Stimulated activated CD8-positive, alpha-beta memory T cell treated with anti-CD3 and anti-CD28 coated beads, Interleukin-12 subunit alpha, Interleukin-12 subunit beta, amount 100 ng/mL, for 1 hour (primary cell): ENCODE measurements at places on chromosomes 1 and 21.

GRCh38 chr1:162046921-162047320 lies 22.6 kb upstream of the NOS1AP start:
- DNase-seq: no peak

DNA sequence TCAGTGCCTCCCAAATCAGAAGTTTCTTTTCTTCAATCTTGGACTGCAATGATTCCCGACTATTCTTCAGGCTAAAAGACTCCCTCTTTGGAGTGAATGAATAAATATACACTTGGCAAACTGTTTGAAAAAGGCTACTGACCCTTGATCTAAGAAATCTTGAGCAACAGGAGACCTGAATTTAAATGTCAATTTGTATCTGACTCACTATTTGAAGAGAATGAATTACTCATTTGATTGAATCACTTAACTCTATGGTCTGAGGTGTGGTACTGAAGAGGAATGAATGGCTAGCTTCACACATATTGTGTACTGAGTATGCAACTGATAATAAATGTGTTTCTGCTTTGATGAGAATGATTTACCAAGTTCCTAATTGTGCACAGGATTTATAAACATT lies 4.6 kb upstream of the SMG7 start:
- no peak for DNase-seq

DNA sequence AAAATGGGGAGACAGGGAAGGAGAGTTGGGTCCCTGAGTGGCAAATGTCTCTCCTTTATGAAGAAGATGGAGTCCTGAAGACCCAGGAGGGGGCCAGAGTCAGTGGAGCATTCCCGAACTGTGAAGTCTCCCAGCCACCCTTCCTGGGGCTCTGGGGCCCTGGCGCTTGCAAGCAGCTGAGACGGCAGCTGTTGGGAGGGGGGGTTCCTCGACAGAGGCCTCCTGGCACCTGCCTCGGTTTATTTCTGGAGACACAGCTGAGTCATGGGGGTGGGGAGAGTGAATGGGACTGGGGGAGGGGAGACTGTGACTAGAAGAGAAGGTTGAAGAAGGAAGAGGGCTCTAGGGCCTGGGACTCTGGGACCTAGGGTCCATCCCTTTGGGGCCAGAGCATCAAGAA lies 14.0 kb downstream of the NES start:
- no peak for DNase-seq

DNA sequence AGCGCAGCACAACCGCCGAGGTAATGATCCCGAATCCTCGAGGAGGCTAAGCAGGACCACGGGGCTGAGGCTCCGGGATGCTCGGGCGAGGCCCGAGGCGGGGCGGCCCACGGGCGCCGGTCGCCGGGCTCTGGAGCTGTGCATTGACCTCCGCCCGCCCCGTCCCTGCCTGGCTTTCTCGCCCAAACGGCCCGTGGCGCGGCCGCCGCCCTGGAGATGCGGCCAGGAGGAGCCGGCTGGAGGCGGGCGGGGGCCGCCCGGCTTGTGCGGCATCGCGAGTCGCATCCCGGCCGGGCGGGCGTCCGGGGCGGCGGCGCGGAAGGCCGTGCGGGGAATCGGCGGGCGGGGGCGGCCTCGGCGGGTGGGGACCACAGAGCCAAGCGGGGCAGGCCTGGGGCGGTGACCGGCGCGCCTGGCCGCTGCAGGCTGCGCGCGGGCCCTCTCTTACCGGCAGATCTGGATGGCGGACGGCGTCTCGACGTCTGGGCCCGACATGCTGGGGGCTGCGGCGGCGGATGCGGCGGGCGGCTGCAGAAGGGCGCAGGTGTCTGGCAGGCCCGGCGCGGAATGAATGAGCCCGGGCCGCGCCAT lies 663 bp downstream of the ACOT7 start:
- DNase-seq: no peak

DNA sequence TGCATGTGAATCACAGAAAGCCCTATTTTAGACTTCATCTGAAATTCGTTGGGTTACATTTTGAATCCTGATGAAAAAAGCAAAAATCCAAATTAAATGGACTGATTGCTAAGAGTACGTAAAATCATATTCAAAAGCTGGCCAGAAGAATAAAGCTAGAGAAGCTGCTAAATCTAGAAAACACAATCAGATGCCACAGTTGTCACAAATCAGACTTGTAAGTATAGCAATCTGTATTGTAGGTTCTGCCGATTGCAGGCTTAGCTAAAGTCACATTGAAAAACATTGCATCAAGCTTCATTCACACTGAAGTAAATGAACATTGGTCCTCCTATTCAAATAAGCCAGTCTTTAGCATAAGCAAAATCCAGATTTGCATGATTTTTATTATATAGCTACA lies 235.1 kb upstream of the ST6GALNAC5 start:
- no peak for DNase-seq

DNA sequence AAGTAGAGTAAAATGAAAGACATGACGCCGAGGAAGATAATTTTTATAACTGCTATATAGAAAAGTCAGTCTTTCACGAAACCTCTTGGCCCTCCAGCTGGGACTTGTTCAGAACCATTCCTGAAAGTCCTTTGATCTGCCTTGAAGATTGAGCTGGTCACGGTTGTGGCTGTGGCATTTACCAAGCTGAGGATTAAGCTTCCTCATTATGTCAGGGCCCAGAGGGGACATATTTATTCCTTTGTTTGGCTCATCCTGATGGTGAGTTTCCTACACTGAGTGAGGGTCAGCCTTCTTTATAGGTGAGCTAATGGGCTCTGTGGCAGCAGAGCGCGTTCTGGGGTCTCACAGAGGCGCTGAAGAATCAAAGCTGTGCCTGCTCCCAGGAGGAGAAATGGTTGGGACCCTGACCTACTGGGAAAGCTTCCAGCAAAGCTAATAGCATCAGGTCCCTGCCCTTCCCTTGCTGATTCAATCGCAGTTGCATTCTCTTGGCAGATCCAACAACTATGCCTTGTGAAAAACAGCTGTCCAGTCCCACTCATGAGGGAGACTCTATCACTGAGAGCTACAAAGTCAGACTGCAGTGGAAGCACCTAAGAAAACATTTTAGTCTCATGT lies 43.2 kb upstream of the PBX1 start:
- no peak for DNase-seq

DNA sequence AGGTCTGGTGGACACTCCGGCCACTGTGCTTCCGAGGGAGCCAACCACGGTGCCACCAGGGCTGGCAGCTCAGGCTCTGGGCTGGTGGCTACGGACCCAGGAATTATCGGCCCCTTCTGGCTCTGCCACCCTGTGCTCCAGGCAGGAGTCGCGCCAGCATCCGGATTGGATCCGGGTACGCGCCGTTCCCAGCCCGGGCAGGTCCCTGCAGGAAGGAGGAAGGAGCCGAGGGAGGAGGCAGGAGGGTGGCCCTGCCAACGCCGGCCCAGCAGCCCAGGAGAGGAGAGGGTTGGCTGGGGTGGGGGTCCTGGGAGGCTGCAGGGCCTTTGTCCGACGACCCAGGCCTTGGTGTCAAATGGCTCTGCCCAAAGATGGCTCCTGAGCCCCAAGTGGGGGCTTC lies 160.5 kb downstream of the CASZ1 start:
- DNase-seq: no peak

DNA sequence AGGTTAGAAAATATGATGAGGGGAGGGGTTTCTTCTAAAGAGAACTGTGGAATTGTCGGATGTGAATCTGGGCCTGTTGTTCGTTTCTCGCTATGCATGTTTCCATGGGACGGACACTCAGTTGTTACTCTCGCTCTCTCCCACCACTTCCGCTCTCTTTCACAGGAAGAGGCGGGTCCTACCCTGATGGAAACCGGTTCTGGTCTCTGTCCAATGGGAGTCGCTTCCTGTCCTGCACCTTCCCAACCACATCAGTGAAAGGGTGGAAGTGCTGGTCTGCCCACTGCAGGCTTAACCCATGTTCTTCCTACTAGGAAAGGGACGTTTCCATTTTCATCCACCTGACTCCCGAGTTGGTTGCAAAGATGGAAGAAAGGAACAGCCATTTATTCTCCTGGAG lies 119.4 kb downstream of the KCNJ15 start:
- DNase-seq: no peak

GRCh38 chr1:46563341-46563740 lies 11.9 kb upstream of the KNCN start:
- DNase-seq: no peak

GRCh38 chr1:16207318-16208269 lies 4.9 kb downstream of the ARHGEF19 start:
- no peak for DNase-seq

GRCh38 chr1:243968413-243968812 lies 82.7 kb upstream of the ZBTB18 start:
- DNase-seq: no peak

- no peak for DNase-seq
Observed at GRCh38 chr1:42957880-42958487, 684 bp downstream of the SLC2A1 start.

DNA sequence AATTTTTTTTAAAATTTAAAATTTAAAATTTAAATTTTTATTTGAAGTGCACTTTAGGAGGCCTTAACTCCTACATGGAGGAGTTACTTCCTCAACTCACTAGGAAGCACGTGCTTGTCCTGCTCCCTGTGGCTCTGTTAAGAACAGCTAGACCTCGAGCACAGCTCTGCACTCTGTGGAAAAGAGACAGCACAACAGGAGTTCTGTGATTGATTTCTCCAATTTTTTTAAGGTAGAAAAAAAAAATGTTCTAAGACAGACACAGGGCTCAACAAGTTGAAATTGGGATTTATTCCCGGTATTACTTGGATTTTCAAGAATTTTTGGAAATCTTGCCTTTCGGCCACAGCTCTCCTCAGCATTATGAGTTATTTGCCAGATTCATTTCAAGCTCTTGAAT lies 356.6 kb upstream of the LYPLAL1 start:
- DNase-seq: no peak

- DNase-seq: no peak
Observed at GRCh38 chr1:21707891-21708290, 38.7 kb upstream of the RAP1GAP start.

GRCh38 chr1:116971258-116971860 lies 30.2 kb upstream of the CD101 start:
- no peak for DNase-seq

DNA sequence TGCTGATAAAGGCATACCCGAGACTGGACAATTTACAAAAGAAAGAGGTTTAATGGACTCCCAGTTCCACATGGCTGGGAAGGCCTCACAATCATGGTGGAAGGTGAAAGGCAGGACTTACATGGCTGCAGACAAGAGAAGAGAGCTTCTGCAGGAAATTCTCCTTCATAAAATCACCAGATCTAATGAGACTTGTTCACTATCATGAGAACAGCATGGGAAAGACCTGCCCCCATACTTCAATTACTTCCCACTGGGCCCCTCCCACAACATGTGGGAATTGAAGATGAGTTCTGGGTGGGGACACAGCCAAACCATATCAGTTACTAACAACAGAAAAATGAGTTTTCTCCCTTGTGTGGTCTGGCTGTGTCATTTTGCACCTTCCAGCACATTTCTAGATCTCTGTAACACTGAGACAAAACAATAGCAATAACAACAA lies 741.4 kb downstream of the KCNT2 start:
- no peak for DNase-seq

DNA sequence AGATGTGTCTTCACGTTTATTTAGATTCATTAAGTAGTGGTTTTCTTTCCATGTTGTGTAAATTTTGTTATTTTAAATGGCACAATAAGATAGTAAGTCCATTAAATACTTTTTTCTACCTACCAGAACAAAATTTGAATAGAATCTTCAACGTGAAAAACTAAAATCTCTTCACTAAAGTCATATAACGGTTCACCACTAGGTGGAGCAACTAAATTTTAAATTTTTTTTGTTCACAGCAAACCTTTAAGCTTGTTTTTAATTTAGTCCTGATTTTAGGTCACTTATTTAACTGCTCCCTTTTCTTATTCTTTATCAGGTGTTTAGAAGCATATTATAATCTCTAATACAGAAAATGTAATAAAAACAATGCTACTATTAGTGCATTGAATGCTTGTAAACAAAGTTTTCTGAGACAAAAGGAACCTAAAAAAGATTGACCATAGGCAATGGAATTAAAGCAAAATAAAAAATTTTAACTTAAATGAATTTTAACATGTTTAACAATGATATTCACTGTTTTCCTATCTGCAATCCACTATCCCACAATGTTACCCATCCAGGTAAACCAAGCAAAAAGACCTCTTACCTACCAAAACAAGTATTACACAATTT lies 28.3 kb upstream of the PKN2 start:
- no peak for DNase-seq

DNA sequence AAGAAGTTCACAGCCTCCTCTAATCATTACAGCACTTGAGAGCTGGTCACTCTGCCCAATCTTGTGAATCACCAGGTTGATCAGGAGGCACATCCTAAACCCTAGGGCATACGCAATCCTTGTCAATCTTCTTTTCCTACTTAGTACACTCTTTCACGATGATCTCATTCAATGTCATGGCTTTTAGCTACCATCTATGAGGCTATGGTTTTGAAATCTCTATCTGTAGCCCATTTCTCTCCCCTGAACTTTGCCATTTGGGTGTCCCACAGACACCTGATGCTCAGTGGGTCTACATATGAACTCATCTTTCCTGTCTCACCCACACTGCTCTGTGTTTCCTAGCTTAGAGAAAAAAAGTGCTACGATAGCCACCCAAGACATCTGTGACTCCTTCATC lies 1.9 kb upstream of the MED18 start:
- no peak for DNase-seq

- DNase-seq: no peak
Observed at GRCh38 chr1:154219541-154219940, 1.2 kb upstream of the UBAP2L start.

- no peak for DNase-seq
Observed at GRCh38 chr1:38834221-38834782, 25.3 kb downstream of the RRAGC start.

DNA sequence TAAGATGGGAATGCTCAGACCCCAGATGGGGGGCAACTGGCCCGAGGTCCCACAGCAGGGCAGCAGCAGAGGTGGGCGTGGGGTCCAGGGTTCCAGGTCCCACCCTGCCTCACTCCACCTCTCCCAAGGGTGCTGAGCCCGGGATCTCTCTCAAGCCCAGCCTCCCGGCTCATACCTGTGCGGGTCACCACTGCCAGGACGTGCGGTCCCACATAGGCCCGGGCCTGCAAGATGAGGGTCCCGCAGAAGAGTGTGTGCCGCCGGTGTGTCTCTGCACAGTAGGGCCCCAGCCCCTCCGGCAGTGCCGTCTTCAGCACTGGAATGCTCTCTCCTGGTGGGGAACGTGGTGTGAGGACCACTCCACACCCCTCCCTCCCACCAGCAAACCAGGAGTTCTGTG lies 14.9 kb downstream of the ATP13A2 start:
- DNase-seq: no peak

- DNase-seq: no peak
Observed at GRCh38 chr1:47592296-47593012, 154.6 kb downstream of the FOXD2 start.
